ENCODE measurements at places on chromosomes 1 and 21.

- H3K36me3 ChIP-seq, result no peaks in the 10 kb centered on the region
- H3K27me3 ChIP-seq, result no peaks in the 10 kb centered on the region
- peak overlapping the region; percentile 77 for H3K27ac ChIP-seq
- peaks cover 26% of the 10 kb centered on the region for H3K4me1 ChIP-seq
- peak overlapping the region; percentile 89 for H3K4me3 ChIP-seq
Observed at GRCh38 chr1:17053086-17053684, 647 bp downstream of the SDHB start.

DNA sequence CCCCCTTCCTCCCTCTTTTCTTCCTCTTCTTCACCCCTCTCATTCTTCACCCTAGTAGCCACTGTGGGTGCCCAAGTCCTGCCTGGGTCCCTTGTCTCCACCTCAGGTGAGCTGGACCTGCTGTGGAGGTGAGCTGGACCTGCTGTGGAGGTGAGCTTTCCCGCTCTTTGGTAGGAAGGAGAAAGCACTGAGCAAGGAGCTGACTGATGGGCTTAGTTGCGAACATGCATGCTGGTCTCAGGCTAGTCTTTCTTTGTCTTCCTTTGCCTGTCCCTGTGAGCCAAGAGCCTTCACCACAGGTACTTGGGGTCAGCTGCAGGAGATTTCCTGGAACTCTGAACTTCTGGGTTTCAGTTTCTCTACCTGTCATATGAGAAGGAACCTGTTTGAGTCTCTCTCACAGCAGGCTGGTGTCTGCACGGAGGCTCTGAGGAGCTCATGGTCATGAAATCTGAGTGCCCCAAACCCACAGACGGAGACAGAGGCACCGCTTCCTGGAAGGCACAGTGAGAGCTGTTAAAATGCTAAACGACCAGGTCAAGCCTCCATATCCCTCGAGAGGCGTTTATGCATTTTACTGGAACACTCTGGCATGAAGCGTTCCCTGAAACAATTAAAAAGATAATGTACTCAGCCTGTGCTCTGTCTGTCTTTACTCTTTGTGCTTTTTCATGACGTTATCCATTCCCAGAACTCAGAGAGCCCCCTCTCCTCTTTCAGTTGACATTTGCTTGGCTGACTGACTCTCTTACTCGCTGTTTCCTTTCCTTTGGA, 69.5 kb downstream of the RHOU start:
- H3K27ac ChIP-seq, result peak overlapping the region; percentile 15
- no peak overlapping the region for H3K4me3 ChIP-seq
- DNase-seq, result peak; percentile 72
- no peaks in the 10 kb centered on the region for H3K36me3 ChIP-seq
- peaks cover 28% of the 10 kb centered on the region for H3K4me1 ChIP-seq

- no peaks in the 10 kb centered on the region for H3K36me3 ChIP-seq
- H3K4me3 ChIP-seq, result no peak overlapping the region
- peaks cover 39% of the 10 kb centered on the region for H3K4me1 ChIP-seq
- DNase-seq, result no peak
- H3K27ac ChIP-seq, result peak overlapping the region; percentile 40
Observed at GRCh38 chr1:91768786-91769725, 116.9 kb downstream of the TGFBR3 start.

DNA sequence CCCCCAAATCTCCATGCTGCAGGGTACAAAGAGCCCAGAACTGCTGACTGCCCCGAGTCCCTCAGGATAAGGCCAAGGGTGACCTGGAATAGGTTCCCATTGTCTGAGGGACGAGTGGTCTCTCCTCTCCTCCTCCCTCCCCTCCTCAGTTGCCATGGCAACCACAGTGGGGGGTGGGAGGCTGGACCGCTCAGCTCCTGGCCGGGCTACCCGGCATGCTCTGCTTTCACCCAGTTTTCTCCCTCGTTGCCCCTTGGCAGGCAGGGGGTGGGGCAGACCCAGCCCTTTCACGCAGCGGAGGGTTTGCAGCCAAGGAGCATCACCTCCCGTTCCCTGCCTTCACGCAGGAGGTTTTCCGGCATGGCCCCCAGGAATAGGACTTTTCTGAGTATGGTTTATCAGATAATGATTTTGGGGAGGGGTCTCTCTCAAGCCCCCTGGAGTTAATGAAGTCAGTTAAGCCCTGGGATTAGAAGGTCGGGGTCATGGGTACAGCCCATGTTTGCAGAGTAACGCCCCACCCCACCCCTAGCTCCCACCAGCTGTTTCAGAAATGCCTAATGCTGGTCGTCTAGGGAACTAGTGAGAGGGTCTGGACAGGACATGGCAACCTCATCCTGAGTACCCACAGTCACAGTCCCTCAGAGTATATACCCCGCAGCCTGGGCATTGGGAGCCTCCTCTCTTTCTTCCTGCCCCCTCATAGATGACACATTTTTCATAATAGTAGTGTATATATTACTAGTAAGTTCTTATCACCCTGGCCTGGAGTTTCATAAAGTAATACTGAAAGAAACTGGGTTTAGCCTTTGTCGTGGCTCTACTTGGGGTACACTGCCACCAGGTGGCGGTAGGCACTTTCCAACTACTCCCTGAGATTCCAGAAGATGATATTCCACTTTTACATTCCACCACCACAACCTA, 20.7 kb downstream of the C1QB start:
- H3K27ac ChIP-seq, result no peak overlapping the region
- H3K4me3 ChIP-seq, result no peak overlapping the region
- H3K27me3 ChIP-seq, result peaks cover 3% of the 10 kb centered on the region
- no peaks in the 10 kb centered on the region for H3K4me1 ChIP-seq
- DNase-seq, result no peak

DNA sequence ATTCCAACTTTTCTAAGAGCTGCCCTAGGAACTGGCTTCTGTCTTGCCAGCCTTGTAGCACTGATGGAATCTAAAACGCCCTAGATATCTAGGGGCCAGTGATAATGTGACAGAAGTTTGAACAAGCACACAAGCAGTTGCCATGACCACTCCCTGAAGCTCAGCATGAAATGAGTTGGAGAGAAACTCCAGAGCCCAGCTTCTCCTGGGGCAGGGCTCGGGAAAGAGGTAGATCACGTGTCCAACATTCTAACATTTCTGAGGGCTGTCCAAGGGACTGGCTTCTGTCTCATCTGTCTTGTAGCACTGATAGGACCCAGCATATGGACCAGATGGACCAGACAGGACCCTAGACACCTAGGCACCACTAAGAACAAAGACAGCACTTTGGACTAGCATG, 37.9 kb downstream of the OMA1 start:
- H3K27ac ChIP-seq, result no peak overlapping the region
- H3K36me3 ChIP-seq, result no peaks in the 10 kb centered on the region
- no peak overlapping the region for H3K4me3 ChIP-seq
- DNase-seq, result no peak
- H3K27me3 ChIP-seq, result no peaks in the 10 kb centered on the region

- peaks cover 48% of the 10 kb centered on the region for H3K4me1 ChIP-seq
- no peaks in the 10 kb centered on the region for H3K27me3 ChIP-seq
- peak overlapping the region; percentile 85 for H3K27ac ChIP-seq
- H3K4me3 ChIP-seq, result peak overlapping the region; percentile 59
- no peaks in the 10 kb centered on the region for H3K36me3 ChIP-seq
Observed at GRCh38 chr1:201648066-201648906, 109.4 kb downstream of the NAV1 start.

DNA sequence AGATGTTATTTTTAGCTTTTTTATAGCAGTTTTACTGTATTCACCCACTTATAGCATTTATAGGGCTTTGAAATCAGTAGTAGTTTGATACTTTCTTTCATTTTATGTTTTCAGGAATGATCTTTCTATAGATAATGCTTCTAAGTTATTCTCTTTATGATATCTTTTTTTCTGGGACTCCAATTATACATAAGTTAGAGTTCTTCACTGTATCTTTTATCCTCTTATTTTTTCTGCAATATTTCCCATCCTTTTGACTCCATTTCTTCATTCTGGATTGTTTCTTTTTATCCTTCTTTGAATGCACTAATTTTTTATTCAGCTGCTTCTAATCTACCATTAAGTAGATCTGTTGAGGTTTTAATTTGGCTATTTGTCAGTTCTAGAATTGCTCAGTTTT, 73.1 kb downstream of the FMN2 start:
- DNase-seq, result no peak
- no peaks in the 10 kb centered on the region for H3K27me3 ChIP-seq
- H3K4me3 ChIP-seq, result no peak overlapping the region
- no peaks in the 10 kb centered on the region for H3K4me1 ChIP-seq
- no peak overlapping the region for H3K27ac ChIP-seq

GRCh38 chr21:45301521-45302081, 13.9 kb upstream of the POFUT2 start:
- H3K27me3 ChIP-seq, result no peaks in the 10 kb centered on the region
- H3K4me3 ChIP-seq, result no peak overlapping the region
- no peak for DNase-seq
- no peaks in the 10 kb centered on the region for H3K36me3 ChIP-seq
- H3K27ac ChIP-seq, result peak overlapping the region; percentile 13

- no peak within 1 kb of the TSS for H3K27ac ChIP-seq
- H3K27me3 ChIP-seq, result peaks cover 59% of the 10 kb centered on the region
- H3K4me3 ChIP-seq, result peak within 1 kb of the TSS; percentile 45
Observed at GRCh38 chr1:63322114-63322943, at the start of gene FOXD3. Gene FOXD3 (plus strand): TSS chr1:63322567. CDS start chr1:63323059, 492 bp downstream.

GRCh38 chr1:201004154-201004553, 19.4 kb downstream of the KIF21B start:
- no peak for DNase-seq
- H3K4me3 ChIP-seq, result no peak overlapping the region
- no peaks in the 10 kb centered on the region for H3K36me3 ChIP-seq
- no peak overlapping the region for H3K27ac ChIP-seq
- H3K4me1 ChIP-seq, result no peaks in the 10 kb centered on the region

- H3K4me1 ChIP-seq, result peaks cover 4% of the 10 kb centered on the region
- no peak overlapping the region for H3K4me3 ChIP-seq
- DNase-seq, result no peak
- no peaks in the 10 kb centered on the region for H3K27me3 ChIP-seq
- H3K27ac ChIP-seq, result no peak overlapping the region
Observed at GRCh38 chr1:28449904-28450303, 55.9 kb upstream of the RCC1 start.

GRCh38 chr21:44267655-44268142, 6.0 kb upstream of the DNMT3L start:
- H3K27me3 ChIP-seq, result no peaks in the 10 kb centered on the region
- no peak overlapping the region for H3K4me3 ChIP-seq
- no peaks in the 10 kb centered on the region for H3K4me1 ChIP-seq
- no peak overlapping the region for H3K27ac ChIP-seq
- no peak for DNase-seq

GRCh38 chr1:54255026-54255702, 55.2 kb downstream of the MRPL37 start:
- no peak overlapping the region for H3K27ac ChIP-seq
- H3K36me3 ChIP-seq, result no peaks in the 10 kb centered on the region
- H3K4me3 ChIP-seq, result no peak overlapping the region
- no peak for DNase-seq
- H3K27me3 ChIP-seq, result no peaks in the 10 kb centered on the region

- no peak overlapping the region for H3K27ac ChIP-seq
- H3K27me3 ChIP-seq, result no peaks in the 10 kb centered on the region
- no peaks in the 10 kb centered on the region for H3K36me3 ChIP-seq
- no peaks in the 10 kb centered on the region for H3K4me1 ChIP-seq
Observed at GRCh38 chr1:147833231-147833860, 69.2 kb upstream of the GJA8 start.

DNA sequence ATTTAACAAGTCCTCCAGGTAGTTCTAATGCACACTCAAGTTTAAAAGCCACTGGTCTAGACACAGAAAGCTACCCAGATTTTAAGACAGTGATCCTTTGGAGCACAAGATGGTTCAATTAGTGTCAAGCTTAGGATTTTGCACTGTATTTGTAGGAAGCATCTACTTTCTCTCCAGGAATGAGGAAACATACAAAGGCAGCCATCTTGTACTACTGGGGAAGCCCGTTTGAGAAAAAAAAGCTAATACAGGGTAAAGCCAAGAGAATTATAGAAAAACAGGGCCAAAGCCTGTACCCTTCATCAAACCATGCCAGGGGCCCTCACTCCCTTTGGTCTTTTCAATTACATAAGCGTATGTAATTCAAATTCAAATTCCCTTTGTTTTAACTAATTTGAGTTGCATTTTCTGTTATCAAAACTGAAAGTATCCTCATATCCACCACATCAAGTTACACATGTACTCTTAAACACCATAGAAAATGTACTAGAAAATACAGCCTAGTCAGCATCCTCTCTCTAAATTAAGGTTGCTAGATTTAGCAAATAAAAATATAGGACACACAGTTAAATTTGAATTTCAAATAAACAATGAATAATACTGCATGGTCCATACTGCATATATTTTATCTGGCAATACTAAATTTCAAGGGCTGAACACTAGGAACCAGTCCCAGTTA, 17.4 kb downstream of the PIK3R3 start:
- H3K27ac ChIP-seq, result no peak overlapping the region
- no peak for DNase-seq
- H3K27me3 ChIP-seq, result no peaks in the 10 kb centered on the region
- no peaks in the 10 kb centered on the region for H3K36me3 ChIP-seq

- H3K36me3 ChIP-seq, result no peaks in the 10 kb centered on the region
- H3K27ac ChIP-seq, result no peak overlapping the region
- no peaks in the 10 kb centered on the region for H3K27me3 ChIP-seq
- no peak for DNase-seq
- no peaks in the 10 kb centered on the region for H3K4me1 ChIP-seq
Observed at GRCh38 chr1:178986204-178986603, 39.5 kb upstream of the FAM20B start.

DNA sequence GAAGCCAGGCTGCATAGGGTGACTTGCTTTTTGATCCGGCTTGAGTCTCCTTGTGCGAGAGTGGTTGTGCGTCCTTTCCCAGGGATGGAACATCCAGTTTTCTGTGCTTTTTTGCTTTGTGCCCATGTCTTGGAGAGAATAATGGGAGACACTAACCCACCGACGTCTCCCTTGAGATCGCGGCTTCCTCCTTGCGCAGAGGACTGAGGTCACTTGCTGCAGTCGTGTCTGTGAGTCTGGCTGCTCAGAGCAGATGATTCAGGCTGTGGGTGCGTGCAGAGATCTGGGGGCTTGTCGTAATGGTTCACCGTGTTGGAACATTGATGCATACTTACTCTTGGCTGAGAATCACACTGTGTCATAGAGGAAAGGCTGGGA, 164.5 kb upstream of the CACNA1E start:
- H3K27me3 ChIP-seq, result peaks cover 4% of the 10 kb centered on the region
- no peak for DNase-seq
- no peak overlapping the region for H3K4me3 ChIP-seq

DNA sequence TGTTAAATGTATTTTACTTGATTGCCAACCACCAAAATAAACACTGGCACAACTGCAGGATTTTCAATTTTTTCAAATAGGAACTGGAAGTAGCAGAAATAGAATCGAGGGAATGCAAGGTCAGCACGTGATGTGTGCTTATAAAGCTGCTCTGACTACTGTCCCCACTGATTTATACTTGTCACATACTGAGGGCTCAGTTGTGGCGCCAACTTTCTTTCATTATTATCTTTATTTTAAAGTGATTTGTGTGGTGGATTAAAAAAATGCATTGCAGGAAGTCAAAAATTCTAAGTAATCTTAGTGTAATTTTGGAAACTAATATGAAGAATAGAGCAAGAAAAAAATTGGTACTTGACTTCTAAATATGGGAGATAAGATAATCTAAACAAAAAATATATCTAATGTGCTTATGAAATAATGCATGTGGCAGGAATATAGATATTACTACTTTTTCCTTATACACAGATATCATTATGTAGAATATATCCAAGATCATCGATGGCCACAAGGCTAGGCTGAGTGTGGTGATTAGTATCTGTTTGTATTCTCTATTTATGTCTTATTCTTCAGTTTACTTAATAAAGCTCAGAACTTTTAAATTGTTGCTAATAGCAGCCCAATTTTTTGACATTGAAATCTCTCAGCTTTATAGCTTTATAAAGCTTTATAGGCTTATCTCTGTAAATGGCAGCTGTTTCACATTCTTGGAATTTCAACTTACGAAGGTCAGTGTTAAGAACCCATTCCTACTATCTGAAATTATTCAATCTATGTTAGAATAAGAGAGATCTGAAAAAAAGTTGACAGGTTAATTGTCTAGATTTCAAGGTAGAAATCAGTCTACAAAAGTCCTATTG, 404.5 kb upstream of the ADAMTS5 start:
- no peaks in the 10 kb centered on the region for H3K36me3 ChIP-seq
- H3K27ac ChIP-seq, result no peak overlapping the region
- no peaks in the 10 kb centered on the region for H3K27me3 ChIP-seq
- H3K4me1 ChIP-seq, result peaks cover 16% of the 10 kb centered on the region

Measured in vagina (tissue), 2 donors.